ENCODE measurements at places on chromosomes 3 and 15.

DNA sequence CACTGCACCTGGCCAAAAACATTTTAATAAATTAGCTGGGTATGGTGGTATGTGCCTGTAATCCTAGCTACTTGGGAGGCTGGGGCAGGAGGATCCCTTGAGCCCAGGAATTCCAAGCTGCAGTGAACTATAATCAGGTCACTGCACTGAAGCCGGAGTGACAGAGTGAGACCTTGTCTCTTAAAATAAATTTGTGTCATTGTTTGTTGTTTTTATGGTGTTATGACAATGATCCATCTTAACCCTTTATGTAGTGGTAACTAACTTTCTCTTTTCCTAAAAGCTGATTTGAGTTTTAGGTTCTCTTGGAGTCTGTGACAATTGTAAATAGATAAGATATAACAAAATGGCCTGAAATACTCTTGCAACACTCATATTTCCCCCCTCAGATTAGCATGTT lies 20.7 kb downstream of the FLNB start:
- no peak overlapping the region for H3K4me3 ChIP-seq
- 0 out of 2 replicates have a peak, but pooled peaks cover 8% of the 10 kb centered on the region for H3K27me3 ChIP-seq
- H3K4me1 ChIP-seq, result no peaks in the 10 kb centered on the region
- DNase-seq, result no peak
- no peak overlapping the region for H3K27ac ChIP-seq
- no peaks in the 10 kb centered on the region for H3K36me3 ChIP-seq

GRCh38 chr15:59536553-59536952 lies 75.0 kb upstream of the GCNT3 start:
- H3K4me1 ChIP-seq, result no peaks in the 10 kb centered on the region
- no peaks in the 10 kb centered on the region for H3K27me3 ChIP-seq
- no peaks in the 10 kb centered on the region for H3K36me3 ChIP-seq
- no peak overlapping the region for H3K4me3 ChIP-seq
- DNase-seq, result no peak
- H3K27ac ChIP-seq, result no peak overlapping the region

- H3K36me3 ChIP-seq, result no peaks in the 10 kb centered on the region
- no peak overlapping the region for H3K27ac ChIP-seq
- no peak for DNase-seq
- no peaks in the 10 kb centered on the region for H3K4me1 ChIP-seq
- no peak overlapping the region for H3K4me3 ChIP-seq
These were observed 263.5 kb downstream of the ADAMTSL3 start for GRCh38 chr15:83917432-83917831.

DNA sequence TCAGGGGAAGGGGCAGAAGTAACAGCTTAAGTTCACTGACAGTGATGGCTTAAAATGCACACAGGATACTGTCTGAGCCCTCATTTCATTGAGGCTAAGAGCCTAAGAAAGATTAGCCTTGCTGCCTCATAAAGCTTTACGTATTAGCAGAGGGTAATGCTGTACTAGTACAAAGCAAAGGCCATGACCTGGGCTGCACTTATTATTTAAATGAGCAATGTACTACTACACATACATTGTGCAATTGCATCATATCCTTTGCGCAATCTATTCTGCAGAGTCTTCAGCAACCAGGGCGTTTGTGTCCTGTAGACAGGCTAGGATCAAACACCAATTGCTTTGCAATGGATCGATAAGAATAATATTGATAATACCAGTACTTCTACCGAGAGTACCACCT lies 221.8 kb downstream of the TPRG1 start:
- no peak overlapping the region for H3K4me3 ChIP-seq
- no peaks in the 10 kb centered on the region for H3K36me3 ChIP-seq
- no peak overlapping the region for H3K27ac ChIP-seq
- no peaks in the 10 kb centered on the region for H3K4me1 ChIP-seq
- DNase-seq, result no peak

DNA sequence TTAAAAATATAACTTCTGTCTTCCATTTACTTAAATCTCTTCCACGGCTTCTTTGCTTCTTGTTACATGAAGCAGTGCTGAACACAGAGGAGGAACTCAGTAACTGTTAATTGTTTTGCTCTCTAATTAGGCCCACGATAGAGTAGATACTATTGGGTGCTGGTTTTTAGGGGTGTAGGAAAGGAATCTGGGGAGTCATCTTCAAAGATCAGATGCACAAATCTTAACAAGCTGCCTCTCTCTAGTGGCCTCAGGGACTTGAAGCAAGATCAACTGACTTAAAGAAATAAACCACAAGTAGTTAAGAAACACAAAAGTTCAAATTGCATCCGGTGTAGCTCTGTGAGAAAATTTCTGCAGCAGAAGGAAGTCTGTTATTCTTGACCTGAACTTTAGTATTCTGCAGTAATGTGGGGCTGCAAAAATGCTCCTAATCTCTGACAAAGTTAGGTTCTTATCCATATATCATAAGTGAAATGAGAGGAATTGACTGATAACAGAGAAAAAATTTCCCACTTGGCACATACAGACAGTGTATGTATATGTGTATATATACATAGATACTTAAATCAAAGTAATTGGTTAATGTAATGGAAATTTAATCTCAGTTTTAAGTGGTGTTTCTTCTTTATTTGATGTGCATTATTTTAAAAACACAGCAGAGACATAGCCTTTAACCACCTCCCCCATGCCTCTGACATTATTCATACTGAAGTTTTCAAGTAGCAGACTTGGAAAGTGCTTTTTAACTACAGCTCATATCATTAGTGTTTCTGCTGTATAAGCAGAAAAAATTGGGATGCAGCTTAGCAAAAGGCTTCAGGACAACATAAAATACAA lies 51.8 kb downstream of the CHST2 start:
- no peaks in the 10 kb centered on the region for H3K27me3 ChIP-seq
- peak; percentile 49 for DNase-seq
- no peaks in the 10 kb centered on the region for H3K4me1 ChIP-seq
- no peaks in the 10 kb centered on the region for H3K36me3 ChIP-seq

DNA sequence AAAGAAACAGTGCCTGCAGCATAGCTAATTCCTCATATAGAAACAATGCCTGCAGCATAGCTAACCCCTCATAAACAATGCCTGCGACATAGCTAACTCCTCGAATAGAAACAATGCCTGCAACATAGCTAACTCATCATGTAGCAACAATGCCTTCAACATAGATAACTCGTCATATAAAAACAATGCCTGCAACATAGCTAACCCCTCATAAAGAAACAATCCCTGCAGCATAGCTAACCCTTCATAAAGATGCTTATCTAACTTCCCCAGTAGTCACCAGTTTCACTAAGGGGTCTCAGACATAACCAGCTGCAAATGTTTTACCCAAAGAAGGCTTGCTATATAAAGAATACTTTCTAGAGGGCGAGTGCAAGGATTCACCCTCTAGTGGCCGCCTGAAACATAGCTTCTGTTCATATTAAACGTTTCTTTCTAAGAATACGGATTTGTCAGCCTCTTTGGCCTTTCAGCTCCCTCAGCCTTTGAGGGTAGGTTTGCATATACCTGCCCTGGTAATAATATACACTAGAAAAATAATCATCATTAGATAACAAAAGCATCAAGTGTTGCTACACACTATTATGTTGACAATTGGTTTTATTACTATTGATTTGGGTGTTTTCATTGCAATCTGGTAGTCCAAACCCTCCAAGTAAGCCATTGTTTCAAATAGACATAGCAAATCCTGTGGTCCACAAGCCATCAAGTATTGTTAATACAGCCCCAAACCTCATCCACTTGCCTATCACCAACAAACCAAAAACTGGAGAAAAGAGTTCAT lies 44.4 kb upstream of the FAN1 start:
- H3K4me1 ChIP-seq, result no peaks in the 10 kb centered on the region
- H3K27ac ChIP-seq, result no peak overlapping the region
- DNase-seq, result peak; percentile 30
- H3K27me3 ChIP-seq, result no peaks in the 10 kb centered on the region
- H3K36me3 ChIP-seq, result no peaks in the 10 kb centered on the region

DNA sequence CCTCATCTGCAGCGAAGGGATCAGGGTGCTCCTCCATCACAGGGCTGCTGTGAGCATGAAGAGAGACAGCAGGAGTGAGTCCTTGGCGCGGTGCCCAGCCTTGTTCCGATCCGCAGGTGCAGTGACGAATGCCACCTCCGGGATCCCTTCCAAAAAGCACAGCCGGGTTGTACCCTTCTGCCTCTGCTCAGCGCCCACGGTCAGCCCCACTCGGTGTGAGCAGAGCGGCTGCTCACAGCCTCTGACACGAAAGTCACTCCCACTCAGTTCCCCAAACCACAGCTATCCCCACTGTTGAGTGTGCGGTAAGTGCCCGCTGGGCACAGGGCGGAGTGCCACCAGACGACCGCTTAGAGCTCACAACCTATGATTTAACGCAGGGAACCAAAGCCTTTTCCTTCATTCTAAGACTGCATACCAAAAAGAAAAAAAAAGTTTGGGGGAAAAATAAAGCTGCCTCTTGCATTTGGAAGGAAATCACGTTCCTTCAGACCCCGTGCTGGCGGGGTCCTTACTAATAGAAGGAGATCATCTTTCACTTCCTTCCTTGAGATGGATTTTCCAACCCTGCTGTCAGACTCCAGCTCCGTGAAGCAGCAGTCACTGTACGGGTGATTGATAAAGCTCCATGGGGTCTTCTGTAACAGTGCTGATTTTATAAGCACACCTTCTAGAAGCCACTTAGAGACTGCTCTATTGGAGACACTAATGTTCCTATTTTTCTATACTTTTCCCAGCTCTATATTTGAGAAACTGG lies 34.7 kb upstream of the TUBGCP5 start:
- 0 out of 2 replicates have a peak, but pooled peaks cover 6% of the 10 kb centered on the region for H3K27me3 ChIP-seq
- H3K4me1 ChIP-seq, result peaks cover 18% of the 10 kb centered on the region
- H3K27ac ChIP-seq, result no peak overlapping the region
- H3K4me3 ChIP-seq, result no peak overlapping the region
- no peak for DNase-seq

GRCh38 chr3:52349131-52349530 lies 33.0 kb downstream of the DNAH1 start:
- H3K4me3 ChIP-seq, result no peak overlapping the region
- H3K27ac ChIP-seq, result no peak overlapping the region
- no peaks in the 10 kb centered on the region for H3K27me3 ChIP-seq
